Retina (tissue), 1 donor: ENCODE measurements at places on chromosomes 5 and 9.

- no peak for DNase-seq
Observed at GRCh38 chr5:159581502-159582249, 251.4 kb upstream of the IL12B start.

GRCh38 chr5:148457183-148457620 is 73.4 kb downstream of the FBXO38 start:
- peak; percentile 27 for DNase-seq

DNA sequence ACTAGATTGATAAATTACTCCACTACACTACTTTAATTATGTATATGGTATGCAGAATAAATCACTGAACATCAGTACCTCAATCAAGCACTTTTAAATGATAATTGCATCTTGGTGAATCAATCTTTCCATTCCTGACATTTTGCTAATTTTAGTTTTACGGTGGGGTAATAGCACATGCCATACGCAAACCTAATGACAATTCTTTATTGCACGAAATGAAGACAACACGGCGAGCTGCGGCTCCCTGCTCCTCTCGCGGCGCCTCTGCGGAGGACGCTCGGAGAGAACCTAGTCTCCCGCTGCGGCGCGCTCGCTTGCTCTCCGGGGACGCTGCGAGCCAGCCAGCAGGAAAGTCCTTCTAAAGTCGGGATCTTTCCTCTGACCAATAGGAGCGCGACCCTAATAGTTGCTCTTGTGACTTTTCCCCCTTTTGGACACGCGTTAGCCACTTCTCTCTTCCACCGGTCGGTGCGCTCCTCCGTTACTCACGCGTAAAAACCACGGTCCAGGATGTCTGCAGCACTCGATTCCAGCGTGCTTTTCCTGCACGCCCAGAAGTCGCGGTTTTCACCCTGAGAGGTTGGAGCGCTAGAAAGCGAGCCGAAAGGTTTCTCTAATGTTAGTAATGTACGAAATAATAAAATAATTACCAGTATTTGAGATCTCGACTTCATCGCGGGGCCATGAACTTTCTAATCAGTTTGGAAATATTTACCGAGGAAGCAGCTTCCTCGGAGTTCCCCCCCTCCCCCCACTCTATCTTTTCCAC is 1.0 kb upstream of the MEF2C start:
- peak; percentile 84 for DNase-seq

GRCh38 chr9:9973062-9973461 is 639.7 kb downstream of the PTPRD start:
- DNase-seq, result no peak

GRCh38 chr5:31477516-31477915 is 54.4 kb downstream of the DROSHA start:
- DNase-seq, result no peak

GRCh38 chr5:158470764-158471534 is 612.0 kb upstream of the CLINT1 start:
- peak; percentile 44 for DNase-seq

- no peak for DNase-seq
Observed at GRCh38 chr9:130199605-130200004, 27.4 kb downstream of the NCS1 start.

GRCh38 chr5:55969956-55970355 is 24.8 kb downstream of the IL6ST start:
- no peak for DNase-seq

GRCh38 chr9:19533373-19533772 is 124.6 kb downstream of the ACER2 start:
- DNase-seq, result no peak

DNA sequence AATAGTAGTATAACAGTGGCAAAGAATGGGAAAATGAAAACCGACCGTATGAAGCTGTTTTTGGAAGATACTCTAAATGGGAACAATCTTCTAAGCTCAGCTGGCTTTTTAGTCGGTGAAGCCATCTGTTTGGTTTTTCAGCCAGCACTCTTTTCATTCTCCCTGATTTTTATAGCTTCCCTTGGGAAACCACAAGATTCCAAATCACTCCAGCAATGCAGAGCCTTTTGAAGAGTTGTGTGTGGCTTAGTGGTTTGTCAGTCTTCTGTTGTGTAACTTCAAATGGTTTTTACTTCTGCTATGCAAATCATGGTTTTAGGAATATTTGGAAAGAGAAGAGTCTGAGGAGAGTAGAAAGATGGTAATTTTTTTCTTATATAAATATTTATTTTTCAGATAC is 180.7 kb downstream of the KDM4C start:
- no peak for DNase-seq

DNA sequence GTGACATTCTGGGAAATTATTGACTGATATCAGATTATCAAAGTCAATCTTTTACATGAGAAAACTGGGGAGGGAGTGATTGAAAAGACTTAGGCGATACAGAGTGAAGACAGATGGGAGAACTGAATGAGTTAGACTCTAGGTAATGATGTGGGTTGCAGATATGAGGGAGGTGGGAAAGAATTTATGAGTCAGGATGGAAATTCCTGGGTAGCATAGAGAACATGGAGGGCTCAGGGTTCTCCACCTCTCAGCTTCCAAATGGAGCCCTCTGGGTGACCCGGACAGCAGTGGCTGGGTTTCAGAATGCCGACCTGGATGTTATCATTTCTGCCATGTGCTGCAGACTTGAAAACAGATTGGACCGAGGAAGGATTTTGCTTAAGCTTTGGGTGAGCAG is 75.4 kb upstream of the SHB start:
- DNase-seq, result no peak

- DNase-seq, result no peak
Observed at GRCh38 chr5:76525956-76526355, 97.2 kb downstream of the F2RL2 start.

DNA sequence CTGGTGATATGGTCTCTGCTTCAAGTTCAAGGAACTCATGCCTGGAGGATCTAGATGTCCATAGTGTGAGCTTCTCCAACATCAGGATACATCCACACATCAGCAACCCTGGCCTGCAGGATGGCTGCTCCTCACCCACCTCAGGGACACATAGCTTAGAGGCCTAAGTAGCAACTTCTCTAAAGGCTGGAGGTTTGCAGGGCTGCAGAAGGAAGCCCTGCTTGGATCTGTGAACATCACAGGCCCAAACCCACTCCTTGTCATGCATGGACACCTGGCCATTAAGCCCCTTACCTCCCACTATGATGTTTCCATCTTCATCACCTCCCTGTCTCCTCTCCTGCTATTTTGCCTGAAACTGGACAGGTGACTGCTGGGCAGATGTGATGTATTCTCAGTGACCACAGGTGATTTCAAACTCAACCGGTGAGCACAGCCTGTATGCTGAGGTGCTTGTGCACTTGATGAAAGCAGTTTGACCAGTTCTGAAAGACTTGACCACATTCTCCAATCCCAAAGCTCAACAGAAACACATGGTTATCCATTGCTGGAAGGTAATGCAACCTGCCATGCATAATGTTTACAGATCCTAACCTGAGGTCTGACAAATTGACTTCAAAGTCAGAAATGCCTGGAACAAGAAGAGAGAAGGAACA is 205.2 kb downstream of the FSTL4 start:
- no peak for DNase-seq

DNA sequence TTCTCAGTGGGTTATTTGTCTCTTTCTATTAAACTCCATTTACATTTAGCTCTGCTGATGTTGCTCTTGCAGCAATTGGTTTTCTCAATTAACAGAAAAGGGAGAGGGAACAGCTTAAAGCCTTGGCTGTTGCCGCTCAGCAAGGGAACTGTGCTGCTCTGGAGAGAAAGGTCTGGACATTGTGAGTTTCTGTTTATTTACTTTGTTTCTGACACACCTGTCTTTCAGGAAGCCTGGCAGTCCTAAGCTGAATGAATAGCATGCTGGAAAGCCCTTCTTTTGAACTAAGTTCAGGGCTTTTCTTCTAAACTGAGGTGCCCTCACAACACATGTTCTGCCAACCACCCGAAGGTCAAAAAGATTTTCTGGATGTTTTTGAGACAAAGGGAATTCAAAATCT is 491.9 kb downstream of the PDE4D start:
- no peak for DNase-seq
